Stimulated activated memory B cell treated with anti-CD40 and anti-IgM and Interleukin-4, amounts not matched to agents 10 μg/mL and 1 μg/mL and 100 μg/mL, for 72 hours (primary cell): ENCODE measurements at places on chromosomes 11 and 22.
A peak's percentile ranks its signal among the peaks of the same experiment; 100 is the strongest.

- ATAC-seq: no peak
Observed at GRCh38 chr22:40485813-40486667, 115.6 kb downstream of the SGSM3 start.

DNA sequence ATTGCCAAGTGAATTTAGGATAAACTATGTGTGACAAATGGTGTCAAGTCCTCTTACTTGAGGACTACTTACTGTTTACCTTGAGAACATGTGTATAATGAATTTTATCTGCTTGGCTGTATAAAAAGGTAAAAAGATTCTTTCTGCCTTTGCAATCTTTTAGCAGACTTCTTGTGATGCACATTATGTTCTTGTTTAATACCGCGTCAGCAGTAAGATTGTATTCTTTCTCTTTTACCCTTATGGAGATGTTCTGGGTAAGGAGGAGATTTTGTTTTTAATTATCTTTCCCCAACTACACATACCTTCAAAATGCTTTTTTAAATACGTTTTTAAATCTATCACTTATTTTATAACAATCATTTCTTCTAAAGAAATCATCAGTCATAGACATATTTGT, 1166.4 kb upstream of the CNTN5 start:
- no peak for ATAC-seq

- no peak for ATAC-seq
Observed at GRCh38 chr11:68317147-68317785, 4.9 kb downstream of the LRP5 start.

GRCh38 chr11:123451183-123451781, 21.2 kb downstream of the GRAMD1B start:
- ATAC-seq: no peak

DNA sequence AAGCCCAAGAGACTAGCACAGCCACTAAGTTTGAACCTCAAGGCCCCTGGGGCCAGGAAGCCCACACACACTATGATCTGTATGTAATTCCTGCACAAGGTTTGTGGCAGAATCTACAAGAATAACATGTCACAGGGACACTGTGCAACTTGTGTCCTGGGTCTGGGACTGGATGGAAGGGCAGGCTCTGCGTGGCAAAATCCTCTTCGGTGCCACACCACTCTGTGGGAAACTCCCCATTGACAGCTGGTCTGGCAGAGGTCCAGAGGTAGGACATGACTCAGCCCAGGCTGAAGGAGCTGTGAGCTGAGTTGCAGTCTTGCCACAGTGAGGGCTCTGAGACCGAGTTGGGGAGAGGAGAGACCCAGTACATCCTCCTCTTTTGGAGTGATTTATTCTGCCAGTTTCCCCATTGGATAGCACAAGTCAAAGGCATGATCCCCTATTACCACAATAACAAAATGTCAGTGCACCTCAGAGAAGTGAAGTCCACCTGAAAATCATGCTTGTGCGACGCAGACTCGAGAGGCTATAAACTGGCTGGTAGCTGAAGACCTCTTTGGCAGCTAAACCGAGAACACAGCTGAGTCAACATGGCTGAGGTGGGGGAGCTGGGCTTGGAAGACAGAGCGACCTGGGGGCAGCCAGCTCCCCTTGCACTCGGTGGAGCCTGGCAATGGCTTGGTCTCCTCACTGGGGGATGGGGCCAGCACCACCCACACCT, 23.3 kb upstream of the SERPIND1 start:
- ATAC-seq: peak; percentile 72

DNA sequence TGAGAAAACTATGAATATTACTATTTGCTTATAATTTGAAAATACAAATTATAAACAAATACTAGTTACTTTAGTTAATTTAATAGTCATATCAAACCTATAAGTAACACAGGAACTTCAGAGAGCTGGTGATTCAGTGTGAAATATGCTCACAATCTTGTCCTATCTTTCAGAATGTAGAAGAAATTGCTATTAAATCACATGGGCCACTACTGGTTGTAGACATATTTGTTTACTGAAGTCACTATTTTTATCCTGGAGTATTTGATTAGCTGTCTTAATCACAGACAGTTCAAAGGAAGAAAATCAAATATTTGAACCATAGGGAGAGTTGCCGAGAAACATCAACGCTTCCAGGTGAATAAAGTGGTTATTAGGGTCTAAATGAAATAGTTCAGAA, 187.6 kb upstream of the ANO3 start:
- no peak for ATAC-seq

- ATAC-seq: no peak
Observed at GRCh38 chr22:18064636-18065035, 13.2 kb upstream of the PEX26 start.

- ATAC-seq: no peak
Observed at GRCh38 chr11:35166369-35167360, 27.7 kb downstream of the CD44 start.

DNA sequence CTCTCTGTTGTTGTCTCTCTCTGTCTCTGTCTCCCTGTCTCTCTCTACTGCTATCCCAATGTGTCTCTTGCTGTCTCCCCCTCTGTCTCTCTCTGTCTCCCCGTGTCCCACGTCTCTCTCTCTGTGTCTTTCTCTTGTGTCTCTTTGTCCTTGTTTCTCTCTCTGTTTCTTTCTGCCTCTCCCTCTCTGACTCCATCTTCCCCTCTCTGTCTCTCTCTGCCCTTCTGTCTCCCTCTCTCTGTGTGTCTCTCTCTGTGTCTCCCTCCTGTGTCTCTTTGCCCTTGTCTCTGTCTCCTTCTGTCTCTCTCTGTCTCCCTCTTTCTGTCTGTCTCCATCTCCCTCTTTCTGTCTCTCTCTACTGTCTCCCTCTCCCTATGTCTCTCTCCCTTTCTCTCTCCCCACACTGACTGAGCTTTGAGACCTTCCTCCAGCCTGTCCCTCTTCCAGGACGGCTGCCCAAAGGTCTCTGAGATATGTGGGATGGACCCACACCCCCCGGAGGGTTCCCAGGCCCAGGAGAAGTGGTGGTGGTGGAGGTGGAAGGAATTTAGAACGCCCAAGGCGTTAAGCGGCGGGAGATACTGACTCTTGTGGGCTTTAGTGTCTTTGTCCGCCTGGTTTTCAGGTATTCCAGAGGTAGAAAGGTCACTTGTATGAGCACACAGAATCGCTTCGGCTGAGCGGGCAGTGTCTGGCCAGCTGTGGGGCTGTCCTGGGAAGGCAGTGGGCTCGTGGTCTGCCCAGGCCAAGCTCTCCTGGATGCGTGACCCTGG, 65.5 kb upstream of the CCND1 start:
- ATAC-seq: no peak

DNA sequence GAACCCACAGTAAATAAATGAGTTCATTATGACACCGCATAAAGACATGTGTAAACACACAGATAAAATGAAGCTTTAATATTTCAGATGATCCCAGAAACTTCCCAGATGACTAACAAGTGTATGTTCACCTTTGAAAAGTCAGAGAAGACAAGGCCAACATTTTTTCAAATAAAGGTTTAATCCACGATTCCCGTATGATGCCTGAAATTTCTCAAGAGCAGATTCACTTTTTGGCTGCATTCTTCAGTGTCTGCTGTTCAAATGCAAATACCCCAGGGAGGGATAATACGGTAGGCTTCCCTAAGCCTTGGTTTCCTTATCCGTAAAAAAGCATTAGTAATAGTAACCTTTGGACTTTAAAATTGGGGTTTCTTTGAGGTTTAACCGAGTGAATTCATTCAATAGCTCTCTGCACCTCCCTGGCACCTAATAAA, 62.5 kb downstream of the SYTL2 start:
- no peak for ATAC-seq

GRCh38 chr11:60870733-60871377, 3.5 kb downstream of the ZP1 start:
- ATAC-seq: no peak

DNA sequence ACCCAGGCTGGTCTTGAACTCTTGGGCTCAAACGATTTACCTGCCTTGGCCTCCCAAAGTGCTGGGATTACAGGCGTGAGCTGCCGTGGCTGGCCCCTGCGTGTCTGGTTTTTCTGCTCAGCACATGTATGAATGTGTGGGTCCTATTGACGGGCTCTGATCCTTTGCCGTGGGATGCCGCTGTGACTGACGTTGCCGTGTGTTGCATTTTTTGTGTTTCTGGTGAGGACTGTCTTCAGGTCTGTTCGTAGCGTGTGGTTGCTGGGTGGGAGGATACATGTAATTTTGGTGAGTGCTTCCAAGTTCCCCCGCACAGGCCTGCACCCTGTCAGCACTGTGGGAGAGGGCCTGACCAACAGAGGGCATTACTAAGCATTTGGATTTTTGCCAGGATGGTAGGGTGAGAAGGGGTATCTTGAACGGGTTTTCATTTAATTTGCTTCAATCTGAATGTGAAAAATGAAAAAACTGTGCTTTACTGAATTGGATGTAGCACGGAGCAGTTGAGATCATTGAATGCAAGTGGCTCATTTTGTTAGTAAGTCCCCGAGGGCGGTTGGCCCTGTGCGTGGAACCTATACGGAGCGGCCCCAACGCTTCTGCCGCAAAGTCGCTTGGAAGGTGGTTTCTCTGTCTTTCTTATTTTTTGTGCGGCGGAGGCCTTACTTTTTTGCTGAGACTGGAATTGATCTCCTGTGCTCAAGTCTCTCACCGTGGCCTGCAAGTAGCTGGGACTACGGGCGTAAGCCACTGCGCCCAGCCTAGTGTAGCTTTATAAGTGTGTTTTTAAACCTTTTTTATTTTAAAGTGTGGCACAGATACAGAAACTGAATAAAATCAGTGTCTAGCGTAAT, 8.2 kb downstream of the ZBED4 start:
- ATAC-seq: no peak

- no peak for ATAC-seq
Observed at GRCh38 chr11:16781936-16782919, 43.8 kb downstream of the C11orf58 start.

DNA sequence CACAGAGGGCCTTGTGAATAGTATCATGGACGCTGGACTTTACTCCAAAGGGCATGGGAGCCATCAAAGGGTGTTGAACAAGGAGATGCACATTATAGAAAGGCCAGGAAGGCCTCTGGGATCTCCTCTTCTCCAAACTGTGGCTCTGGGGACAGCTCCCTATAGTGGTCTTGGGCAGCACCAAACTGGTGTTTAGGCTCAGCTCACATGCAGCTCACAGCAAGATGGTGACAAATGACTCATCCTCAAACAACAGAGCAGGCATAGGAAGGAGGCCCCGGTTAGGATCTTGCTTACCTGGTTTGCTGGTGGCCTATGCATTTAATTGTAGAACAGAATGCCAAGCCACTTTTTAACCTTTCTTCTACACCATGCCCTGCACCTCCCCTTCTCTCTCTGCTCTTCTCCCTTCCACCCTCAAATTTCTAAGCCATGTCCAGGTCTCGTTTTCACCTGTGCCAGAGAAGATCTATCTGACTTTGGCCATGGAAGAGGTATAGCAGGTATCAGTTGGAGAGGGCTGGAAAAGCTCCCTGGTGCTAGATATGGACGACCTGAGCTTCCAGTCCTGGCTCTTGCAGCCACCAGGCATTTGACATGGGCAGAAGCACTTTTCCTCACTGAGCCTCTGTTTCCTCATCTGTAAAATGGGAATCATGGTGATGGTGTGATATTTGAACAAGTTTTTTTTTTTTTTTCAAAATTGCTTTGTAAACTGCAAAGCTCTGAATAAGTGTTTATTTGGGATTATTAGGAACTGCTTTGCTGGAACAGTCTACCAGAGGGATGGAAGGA, 14.4 kb upstream of the EHF start:
- ATAC-seq: no peak

DNA sequence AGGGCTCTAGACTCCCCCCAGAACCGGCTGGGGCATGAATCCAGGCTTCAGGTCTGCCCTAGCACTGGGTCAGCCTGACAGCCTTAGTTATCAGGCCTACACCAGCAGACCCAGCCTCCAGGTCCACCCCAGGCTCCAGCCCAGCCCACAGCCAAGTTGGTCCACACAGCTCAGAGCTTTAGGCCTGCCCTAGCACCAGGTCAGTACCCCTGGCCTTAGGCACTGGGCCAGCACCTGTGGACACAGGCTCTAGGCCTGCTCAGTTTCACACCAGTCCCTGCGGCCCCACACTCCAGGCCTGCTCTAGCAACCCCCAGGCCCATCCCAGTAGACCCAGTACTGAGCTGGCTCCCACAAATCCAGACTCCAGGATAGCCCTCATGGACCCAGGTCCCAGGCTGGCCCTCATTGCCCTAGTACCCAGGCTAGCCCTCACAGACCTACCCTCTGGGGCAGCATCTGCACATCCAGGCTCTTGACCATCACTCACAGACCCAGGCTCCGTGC, 52.7 kb downstream of the CLPB start:
- ATAC-seq: no peak
